Spleen (tissue), 13 donors: ENCODE measurements at places on chromosomes 5 and 9. TPM values are rescaled to one million over a fixed set of nuclear protein-coding genes. Genes with fewer than 3 reads are reported as not detected.
A peak's percentile ranks its signal among the peaks of the same experiment; 100 is the strongest.

DNA sequence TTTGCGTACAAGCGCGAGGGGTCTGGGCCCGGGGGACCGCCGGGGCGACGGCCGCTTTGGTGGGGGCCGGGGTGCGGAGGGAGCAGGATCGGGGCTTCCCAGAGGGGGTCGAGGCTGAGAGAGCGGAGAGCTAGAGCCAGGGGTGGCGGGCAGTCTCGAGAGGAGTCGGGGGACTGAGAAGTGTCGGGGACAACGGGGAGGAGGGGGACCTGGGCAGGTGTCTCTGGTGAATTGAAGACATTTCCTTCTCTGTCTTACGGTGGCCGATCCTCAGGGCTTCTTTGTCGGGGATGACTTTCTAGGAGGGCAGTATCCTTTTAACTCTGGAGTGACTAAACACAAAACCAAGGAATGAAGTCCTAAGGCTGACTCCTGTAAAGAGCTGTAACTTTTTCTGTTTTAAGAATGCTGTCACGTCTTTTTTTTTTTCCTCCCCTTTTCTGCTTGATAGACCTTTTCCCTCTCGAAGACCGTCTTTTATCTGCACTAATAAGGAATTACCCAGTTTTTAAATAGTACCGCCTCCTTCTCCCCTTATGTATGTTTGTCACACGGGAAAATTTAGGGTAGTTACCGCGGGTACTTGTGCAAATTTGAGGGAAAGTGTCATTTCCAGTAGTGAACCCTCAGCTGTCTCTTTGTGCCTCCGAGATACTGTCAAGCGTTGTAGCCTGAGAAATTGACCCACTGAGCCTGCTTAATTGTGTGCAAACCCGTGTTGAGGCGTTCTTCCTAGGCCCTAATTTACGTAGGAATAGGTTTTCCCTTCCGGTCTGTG lies 822 bp downstream of the DENND4C start:
- peak overlapping the region; percentile 94 for H3K4me3 ChIP-seq
- no peaks in the 10 kb centered on the region for H3K36me3 ChIP-seq
- H3K4me1 ChIP-seq = peaks cover 60% of the 10 kb centered on the region
- H3K27me3 ChIP-seq = no peaks in the 10 kb centered on the region
- H3K27ac ChIP-seq = peak overlapping the region; percentile 97

DNA sequence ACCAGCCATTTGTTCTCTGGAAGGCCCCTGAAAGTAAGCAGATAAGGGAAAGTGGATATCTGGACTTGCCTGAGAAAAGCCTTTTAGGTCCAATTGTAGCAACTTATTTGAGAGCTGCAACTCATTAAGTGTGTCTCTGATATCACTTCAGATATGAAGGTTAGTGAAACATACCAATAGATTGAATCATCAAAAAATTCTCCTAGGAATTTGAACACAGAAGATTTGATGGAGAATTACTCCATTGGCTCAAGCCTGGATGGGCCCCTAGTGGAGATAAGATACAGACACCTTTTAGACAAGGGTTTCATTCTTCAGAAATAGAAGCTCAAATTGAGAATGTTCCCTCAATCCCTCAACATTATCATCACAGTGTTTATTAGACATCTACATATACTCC lies 356.7 kb downstream of the NDUFS4 start:
- no peak overlapping the region for H3K4me3 ChIP-seq
- H3K36me3 ChIP-seq = no peaks in the 10 kb centered on the region
- H3K27me3 ChIP-seq = no peaks in the 10 kb centered on the region

GRCh38 chr9:136082496-136083361 lies 12.4 kb downstream of the NACC2 start:
- DNase-seq = no peak
- no peak overlapping the region for H3K4me3 ChIP-seq
- H3K27me3 ChIP-seq = peaks cover 6% of the 10 kb centered on the region

MYOZ3 gene
- 0.26 TPM for total RNA-seq

DNA sequence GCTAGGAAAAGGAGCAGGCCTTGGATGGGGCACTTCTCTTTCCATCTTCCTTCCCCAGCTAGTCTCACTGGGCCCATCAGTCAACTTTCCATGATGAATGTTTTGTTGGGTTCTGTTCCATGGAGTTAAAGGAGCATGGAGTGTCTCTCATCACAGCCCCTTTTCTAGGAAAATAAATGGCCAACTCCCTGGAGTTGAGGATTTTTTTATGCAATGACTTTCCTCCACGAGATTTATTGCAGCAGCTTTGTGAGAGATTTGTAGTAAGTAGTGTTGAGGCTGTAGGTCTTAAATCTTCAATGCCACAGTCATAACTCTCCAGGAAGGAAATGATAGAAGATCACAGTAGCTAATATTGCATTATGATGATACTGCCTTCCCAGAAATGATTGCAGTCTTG lies 45.6 kb upstream of the SLC44A1 start:
- H3K4me1 ChIP-seq = no peaks in the 10 kb centered on the region
- no peak overlapping the region for H3K27ac ChIP-seq
- no peaks in the 10 kb centered on the region for H3K36me3 ChIP-seq
- DNase-seq = no peak
- H3K4me3 ChIP-seq = no peak overlapping the region
- no peaks in the 10 kb centered on the region for H3K27me3 ChIP-seq

NRG2 gene
- 7.7 TPM for total RNA-seq

RCL1 gene
- 27.8 TPM for total RNA-seq

DNA sequence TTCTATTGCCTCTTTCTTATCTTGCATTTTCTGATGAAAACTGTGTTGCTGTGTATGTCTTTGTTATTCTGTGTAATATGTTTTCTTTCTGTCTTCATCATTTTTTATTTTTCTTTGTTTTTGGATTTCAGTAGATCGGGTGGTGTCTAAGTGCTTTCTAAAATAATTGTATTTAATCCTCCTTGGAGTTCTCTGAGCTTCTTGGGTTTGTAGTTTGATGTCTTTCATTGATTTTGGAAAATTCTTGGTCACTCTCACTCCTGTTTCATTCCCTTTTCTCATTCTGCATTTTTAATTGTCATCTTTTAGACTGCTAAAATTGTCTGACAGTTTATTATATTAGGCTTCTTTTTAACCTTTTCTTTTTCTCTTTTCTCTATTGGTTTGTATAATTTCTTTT lies 560.5 kb downstream of the IRX1 start:
- H3K4me3 ChIP-seq = no peak overlapping the region
- DNase-seq = no peak
- no peaks in the 10 kb centered on the region for H3K27me3 ChIP-seq

DNA sequence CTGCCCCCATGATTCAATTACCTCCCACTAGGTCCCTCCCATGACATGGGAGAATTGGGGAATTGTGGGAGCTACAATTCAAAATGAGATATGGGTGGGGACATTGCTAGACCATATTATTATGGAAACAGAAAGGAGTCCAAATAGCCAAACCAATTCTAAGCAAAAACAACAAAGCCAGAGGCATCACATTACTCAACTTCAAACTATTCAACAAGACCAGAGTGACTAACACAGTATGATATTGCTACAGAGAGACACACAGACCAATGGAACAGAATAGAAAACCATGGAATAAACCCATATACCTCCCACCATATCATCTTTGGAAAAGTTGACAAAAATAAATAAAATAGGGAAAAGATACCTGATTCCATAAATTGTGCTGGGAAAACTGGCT lies 710.5 kb upstream of the CDH9 start:
- H3K36me3 ChIP-seq = no peaks in the 10 kb centered on the region
- H3K27ac ChIP-seq = no peak overlapping the region
- no peaks in the 10 kb centered on the region for H3K4me1 ChIP-seq
- no peaks in the 10 kb centered on the region for H3K27me3 ChIP-seq
- no peak overlapping the region for H3K4me3 ChIP-seq

DNA sequence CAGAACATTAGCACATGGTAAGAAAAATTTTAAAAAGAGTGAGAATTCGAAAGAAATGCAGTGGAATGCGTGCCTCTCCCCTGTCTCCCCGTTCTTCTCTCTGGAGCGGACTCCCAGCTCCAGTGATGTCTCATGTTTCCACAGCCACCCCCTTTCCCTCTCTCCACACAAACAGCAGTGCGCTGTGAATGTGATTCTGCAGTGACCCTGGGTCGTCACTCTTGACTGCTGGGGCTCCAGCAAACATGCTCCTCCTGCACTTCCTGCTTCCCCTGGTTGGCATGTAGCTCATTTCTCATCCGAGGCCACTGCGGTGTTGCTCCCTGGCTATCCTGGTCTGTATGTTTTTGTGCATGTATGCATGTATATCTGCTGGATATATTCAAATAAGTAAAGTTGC lies 13.3 kb downstream of the PHF2 start:
- peak; percentile 71 for DNase-seq
- H3K27me3 ChIP-seq = no peaks in the 10 kb centered on the region
- H3K36me3 ChIP-seq = no peaks in the 10 kb centered on the region
- H3K4me1 ChIP-seq = peaks cover 90% of the 10 kb centered on the region

- no peak overlapping the region for H3K27ac ChIP-seq
- no peaks in the 10 kb centered on the region for H3K36me3 ChIP-seq
- peaks cover 27% of the 10 kb centered on the region for H3K4me1 ChIP-seq
Measured at GRCh38 chr9:26954050-26954508, 2.1 kb upstream of the IFT74 start.

- H3K36me3 ChIP-seq = no peaks in the 10 kb centered on the region
- H3K27ac ChIP-seq = peak overlapping the region; percentile 66
- DNase-seq = no peak
Measured at GRCh38 chr9:101485924-101486692, 47.5 kb upstream of the RNF20 start.

DNA sequence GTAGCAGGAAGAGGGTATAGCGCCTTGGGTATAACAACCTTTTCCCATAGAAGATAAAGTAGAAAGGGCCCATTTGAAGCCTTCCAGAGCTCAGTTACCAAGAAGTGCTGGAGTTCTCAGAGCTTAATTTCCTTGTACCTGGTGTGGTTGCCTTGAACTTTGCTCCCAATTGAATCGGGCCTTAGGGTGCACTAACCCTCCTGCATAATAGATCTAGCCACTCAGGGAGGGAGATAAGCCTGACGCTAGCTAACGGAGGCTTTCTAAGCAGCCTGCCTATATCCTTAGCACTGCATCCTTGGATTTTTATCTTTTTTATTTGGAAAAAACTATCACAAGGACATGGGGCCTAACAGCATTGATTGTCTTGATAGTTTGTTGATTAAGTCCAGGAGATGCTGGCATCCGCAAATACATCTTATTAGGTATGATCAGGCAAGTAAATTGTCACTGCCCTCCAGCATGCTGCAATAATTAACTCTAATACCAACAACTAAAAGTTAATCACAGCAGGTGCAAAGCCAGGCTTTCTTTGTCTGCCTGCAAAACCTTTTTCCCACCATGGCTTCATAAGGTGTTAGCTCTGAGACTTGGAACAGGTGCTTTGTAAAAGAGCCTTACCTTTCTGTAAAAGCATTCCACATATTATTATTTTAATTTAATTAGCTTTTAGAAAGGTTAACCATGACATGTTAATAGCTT lies 199.4 kb downstream of the SREK1 start:
- no peak overlapping the region for H3K27ac ChIP-seq
- H3K4me1 ChIP-seq = no peaks in the 10 kb centered on the region
- DNase-seq = no peak
- no peak overlapping the region for H3K4me3 ChIP-seq
- no peaks in the 10 kb centered on the region for H3K36me3 ChIP-seq

DNA sequence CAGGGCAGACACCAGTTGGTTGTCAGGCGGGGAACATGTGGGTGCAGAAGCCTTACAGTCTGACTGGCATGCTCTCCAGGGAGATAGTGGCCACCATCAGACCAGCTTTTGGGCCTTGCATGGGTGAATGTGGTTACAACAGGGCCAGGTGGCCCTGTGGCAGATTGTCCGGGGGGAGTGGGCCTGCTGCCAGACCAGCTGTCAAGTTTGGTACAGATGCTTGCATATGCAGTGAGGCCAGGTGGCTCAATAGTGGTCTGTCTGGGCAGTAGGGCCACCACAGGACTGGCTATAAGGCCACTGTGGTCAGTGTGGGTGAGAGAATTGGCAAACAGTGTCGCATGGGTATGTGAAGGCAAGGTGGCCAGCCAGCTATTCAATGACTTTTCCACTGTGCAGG lies 148.7 kb downstream of the FAM174A start:
- H3K27ac ChIP-seq = no peak overlapping the region
- no peak for DNase-seq
- H3K27me3 ChIP-seq = no peaks in the 10 kb centered on the region
- no peak overlapping the region for H3K4me3 ChIP-seq

DNA sequence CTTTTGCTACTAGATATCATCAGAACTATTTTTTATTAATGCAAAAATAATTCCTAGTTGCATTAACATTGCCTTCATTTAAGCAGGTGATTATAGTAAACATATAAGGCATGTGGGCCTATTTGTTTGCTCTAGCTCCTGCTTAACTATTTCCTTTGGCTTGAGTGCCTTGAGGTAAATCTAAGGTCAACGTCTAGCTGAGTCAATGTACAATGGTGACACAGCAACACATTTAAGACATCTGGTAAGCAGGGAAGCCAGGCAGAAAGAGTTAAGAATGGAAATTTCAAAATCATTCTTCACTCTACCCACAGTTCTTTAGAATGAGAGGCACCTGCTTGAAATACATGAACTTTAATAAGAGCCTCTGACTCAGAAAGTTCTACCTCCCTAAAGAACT lies 111.9 kb upstream of the FST start:
- H3K4me3 ChIP-seq = no peak overlapping the region
- H3K4me1 ChIP-seq = no peaks in the 10 kb centered on the region
- H3K27me3 ChIP-seq = no peaks in the 10 kb centered on the region
- no peaks in the 10 kb centered on the region for H3K36me3 ChIP-seq

DNA sequence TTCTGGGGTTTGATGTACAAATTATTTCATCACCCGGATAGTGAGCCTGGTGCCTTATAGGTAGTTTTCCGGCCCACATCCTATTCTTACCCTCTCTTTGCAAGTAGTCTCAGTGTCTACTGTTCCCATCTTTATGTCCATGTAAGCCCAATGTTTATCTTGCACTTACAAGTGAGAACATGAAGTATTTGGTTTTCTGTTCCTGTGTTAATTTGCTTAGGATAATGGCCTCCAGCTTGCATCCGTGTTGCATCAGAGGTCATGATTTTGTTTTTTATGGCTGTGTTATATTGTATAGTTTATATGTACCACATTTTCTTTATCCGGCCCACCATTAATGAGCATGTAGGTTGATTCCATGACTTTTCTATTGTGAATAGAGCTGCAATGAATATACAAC lies 136.5 kb downstream of the PRR16 start:
- H3K36me3 ChIP-seq = no peaks in the 10 kb centered on the region
- no peaks in the 10 kb centered on the region for H3K27me3 ChIP-seq
- H3K27ac ChIP-seq = no peak overlapping the region
- H3K4me3 ChIP-seq = no peak overlapping the region

DNA sequence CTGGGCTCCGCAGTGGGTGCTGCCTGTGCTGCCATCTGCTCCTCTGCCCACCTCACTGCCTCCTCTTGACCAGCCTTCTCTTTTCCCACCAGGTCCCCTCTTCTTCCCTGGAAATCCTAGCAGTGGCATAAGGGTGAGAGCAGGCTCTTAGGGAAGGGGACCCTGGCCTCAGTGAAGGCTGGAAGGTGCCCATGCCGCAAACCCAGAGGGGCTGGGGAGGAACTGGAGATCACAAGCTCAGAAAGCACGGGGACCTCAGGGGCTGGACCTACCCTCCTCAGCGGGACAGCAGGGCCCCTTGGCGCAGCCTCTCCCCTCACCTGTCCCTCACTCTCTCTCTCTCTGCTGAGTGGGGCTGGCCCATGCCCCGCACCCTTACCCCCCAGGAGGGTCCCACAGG lies 144.4 kb upstream of the IRX2 start:
- no peaks in the 10 kb centered on the region for H3K4me1 ChIP-seq
- no peak overlapping the region for H3K27ac ChIP-seq
- H3K27me3 ChIP-seq = no peaks in the 10 kb centered on the region
- no peak overlapping the region for H3K4me3 ChIP-seq
- no peaks in the 10 kb centered on the region for H3K36me3 ChIP-seq
